ENCODE measurements at places on chromosomes 2 and 18. TPM values are rescaled to one million over a fixed set of nuclear protein-coding genes. Genes with fewer than 3 reads are reported as not detected.

GRCh38 chr2:126906781-126907180, 8.1 kb downstream of the TEX51 start:
- no peak overlapping the region for H3K27ac ChIP-seq
- no peaks in the 10 kb centered on the region for H3K36me3 ChIP-seq
- H3K27me3 ChIP-seq = no peaks in the 10 kb centered on the region
- no peak overlapping the region for H3K4me3 ChIP-seq
- H3K4me1 ChIP-seq = no peaks in the 10 kb centered on the region

- H3K27ac ChIP-seq = no peak overlapping the region
- H3K4me3 ChIP-seq = no peak overlapping the region
- H3K4me1 ChIP-seq = no peaks in the 10 kb centered on the region
- H3K27me3 ChIP-seq = no peaks in the 10 kb centered on the region
- DNase-seq = no peak
Observed at GRCh38 chr2:232802091-232802490, 25.7 kb upstream of the KCNJ13 start.

The CDH2 gene
- total RNA-seq = 326 TPM

The GRHL1 gene
- 2.5 TPM for total RNA-seq

- no peak overlapping the region for H3K4me3 ChIP-seq
- no peak overlapping the region for H3K27ac ChIP-seq
- no peaks in the 10 kb centered on the region for H3K36me3 ChIP-seq
- H3K4me1 ChIP-seq = no peaks in the 10 kb centered on the region
Observed at GRCh38 chr2:102397209-102397608, 25.8 kb upstream of the IL18RAP start.

The HOXD11 gene
- total RNA-seq = not detected

DNA sequence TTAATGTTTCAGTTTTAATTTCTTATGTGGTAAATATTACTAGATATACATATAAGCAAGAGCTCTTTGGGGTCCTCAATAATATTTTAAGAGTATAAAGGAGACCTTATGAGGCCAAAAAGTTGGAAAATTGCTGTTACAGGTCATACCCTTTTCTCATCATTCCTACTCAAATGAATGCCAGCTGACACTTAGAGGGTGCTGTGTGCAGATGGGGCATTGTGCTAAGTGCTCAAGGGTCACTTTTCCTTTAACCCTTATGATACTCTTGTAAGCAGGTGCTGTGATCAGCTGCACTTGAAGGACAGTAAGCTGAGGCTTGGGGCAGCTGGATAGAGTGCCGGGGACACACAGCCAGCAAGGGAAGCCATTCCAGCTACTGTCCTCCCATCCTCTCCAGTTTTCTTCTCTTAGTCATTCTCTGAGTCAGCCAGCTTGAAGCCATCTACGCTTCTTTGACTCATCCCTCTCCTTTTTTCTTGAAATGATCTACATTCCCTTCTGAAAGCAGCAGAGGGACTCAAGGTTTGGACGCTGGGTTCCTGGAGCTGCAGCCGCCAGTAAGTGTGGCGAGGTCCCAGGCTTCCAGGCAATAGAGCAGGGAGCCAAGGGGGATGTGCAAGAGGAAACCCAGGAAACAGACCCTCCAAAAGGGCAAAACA, 42.0 kb upstream of the CREB1 start:
- H3K27me3 ChIP-seq = no peaks in the 10 kb centered on the region
- H3K4me1 ChIP-seq = peaks cover 24% of the 10 kb centered on the region
- DNase-seq = peak; percentile 90
- H3K36me3 ChIP-seq = no peaks in the 10 kb centered on the region
- H3K4me3 ChIP-seq = no peak overlapping the region

The DNAJC5G gene
- not detected for total RNA-seq

GRCh38 chr18:50190926-50191325, 4.0 kb downstream of the MYO5B start:
- H3K36me3 ChIP-seq = no peaks in the 10 kb centered on the region
- no peak overlapping the region for H3K27ac ChIP-seq
- H3K27me3 ChIP-seq = peaks cover 65% of the 10 kb centered on the region

DNA sequence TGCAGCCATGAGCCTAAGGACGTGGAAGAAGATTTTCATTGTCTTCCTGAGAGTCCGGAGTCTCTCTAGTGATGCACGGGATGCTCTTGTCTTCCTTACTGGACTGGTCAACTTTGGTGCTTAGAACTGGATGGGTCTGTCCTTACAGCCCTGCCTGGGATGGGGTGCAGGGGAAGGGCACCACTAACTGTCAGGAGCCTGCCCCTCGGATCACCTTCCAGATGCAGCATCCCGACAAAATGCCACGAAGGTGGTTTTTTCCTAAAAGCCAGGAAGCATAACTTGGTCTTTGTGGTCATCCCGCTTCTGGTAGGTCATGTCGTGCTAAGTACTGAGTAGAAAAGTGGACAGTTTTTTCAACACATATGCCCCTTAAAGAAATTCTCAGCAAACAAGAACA, 207.4 kb upstream of the TWIST2 start:
- H3K36me3 ChIP-seq = no peaks in the 10 kb centered on the region
- no peaks in the 10 kb centered on the region for H3K27me3 ChIP-seq
- no peak overlapping the region for H3K27ac ChIP-seq
- H3K4me3 ChIP-seq = no peak overlapping the region

- H3K4me3 ChIP-seq = no peak overlapping the region
- H3K27ac ChIP-seq = no peak overlapping the region
- DNase-seq = peak; percentile 92
- no peaks in the 10 kb centered on the region for H3K36me3 ChIP-seq
- H3K4me1 ChIP-seq = no peaks in the 10 kb centered on the region
Observed at GRCh38 chr2:118705032-118705431, 142.4 kb downstream of the EN1 start.

The MC4R gene
- total RNA-seq = not detected

DNA sequence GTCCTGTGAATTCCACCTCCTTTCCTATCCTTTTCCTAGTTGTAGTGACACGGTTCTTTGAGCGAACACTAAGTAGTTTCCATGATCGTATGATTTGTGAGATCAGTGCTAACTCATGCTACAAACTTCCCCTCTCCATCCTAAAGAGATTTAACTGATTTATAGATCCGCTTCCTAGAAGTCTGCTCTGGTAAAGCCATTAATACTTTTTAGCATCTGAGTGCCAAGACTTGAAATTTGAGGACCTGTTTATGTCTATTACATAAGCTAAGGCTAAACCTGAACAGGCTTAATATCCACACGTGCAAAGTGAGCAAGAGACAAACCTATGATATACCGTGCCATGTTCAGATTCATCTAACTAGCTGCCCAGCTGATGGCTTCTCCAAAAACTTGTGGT, 14.9 kb downstream of the PROKR1 start:
- no peak overlapping the region for H3K4me3 ChIP-seq
- H3K4me1 ChIP-seq = peaks cover 11% of the 10 kb centered on the region
- no peak for DNase-seq

GRCh38 chr2:100978582-100979191, 23.4 kb upstream of the RPL31 start:
- peak overlapping the region; percentile 31 for H3K27ac ChIP-seq
- peaks cover 27% of the 10 kb centered on the region for H3K4me1 ChIP-seq
- no peaks in the 10 kb centered on the region for H3K36me3 ChIP-seq
- H3K27me3 ChIP-seq = no peaks in the 10 kb centered on the region
- DNase-seq = peak; percentile 59
- no peak overlapping the region for H3K4me3 ChIP-seq

DNA sequence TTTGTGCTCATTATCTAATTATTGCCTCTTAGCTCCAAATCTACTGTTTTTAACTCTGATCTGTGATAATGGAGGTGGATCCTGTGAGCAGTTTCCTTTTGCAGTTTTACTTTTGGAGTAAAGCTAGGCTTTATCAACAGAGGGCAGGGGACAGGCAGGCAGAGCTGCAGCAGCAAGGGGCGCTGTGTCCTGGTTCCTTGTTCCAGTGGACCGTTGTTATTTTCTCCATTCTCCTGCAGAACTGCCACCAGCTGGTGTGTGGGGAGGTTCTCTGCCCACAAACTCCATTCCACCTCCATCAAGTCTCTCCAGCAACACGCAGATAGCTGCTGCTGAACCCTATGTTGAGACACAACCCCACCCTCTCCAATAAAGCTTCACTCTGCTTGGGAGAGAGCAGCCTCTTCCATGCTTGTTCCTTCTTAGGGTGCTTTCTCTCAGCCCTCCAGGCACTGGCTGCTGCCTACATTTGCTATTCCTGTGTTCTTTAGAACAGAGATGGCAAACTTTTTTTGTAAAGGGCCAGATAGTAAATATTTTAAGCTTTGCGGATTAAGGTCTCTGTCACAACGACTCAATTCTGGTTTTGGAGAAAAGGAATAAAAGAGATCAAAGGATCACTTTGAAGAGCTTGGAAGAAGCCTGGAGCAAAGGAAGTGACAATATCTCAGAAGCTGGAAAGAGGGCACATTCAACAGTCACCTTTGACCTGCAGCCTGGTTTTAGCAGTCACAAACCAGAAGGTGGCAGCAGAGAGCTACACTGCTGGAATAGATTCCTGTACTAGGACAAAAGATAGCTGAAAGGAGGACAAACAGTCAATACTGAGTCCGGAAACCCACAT, 208.8 kb downstream of the CCDC178 start:
- DNase-seq = peak; percentile 32
- H3K36me3 ChIP-seq = no peaks in the 10 kb centered on the region
- no peak overlapping the region for H3K4me3 ChIP-seq

DNA sequence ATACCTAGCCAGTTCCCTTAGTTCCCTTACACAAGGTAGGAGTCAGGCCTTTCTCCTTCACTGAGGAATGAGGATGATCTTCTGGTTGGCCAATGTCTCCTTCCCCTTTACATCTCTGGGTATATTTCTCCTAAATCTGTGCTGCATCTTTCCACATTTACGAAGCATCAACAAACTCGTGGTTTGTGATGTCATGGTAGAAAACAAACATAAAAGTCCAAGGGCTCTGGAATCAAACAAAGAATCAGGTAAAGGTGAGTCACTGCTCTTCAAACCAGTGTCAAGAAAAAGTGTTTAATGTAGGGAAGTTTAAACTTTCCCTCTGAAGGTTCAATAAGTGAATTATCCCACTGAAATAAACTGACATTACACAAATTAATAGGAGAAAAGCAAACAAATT, 122.9 kb downstream of the METTL8 start:
- H3K36me3 ChIP-seq = no peaks in the 10 kb centered on the region
- no peak overlapping the region for H3K27ac ChIP-seq
- no peaks in the 10 kb centered on the region for H3K4me1 ChIP-seq
- no peak for DNase-seq
- H3K27me3 ChIP-seq = no peaks in the 10 kb centered on the region

The GPBAR1 gene
- 0.55 TPM for total RNA-seq

GRCh38 chr18:47758000-47758399, 172.5 kb downstream of the SMAD2 start:
- peaks cover 4% of the 10 kb centered on the region for H3K27me3 ChIP-seq
- no peaks in the 10 kb centered on the region for H3K36me3 ChIP-seq
- H3K27ac ChIP-seq = no peak overlapping the region

- H3K4me3 ChIP-seq = no peak overlapping the region
- no peak for DNase-seq
- no peak overlapping the region for H3K27ac ChIP-seq
- no peaks in the 10 kb centered on the region for H3K36me3 ChIP-seq
- no peaks in the 10 kb centered on the region for H3K4me1 ChIP-seq
Observed at GRCh38 chr2:191148281-191148680, 2.5 kb downstream of the STAT4 start.

- no peak for DNase-seq
- no peak overlapping the region for H3K4me3 ChIP-seq
- no peak overlapping the region for H3K27ac ChIP-seq
- no peaks in the 10 kb centered on the region for H3K4me1 ChIP-seq
- no peaks in the 10 kb centered on the region for H3K36me3 ChIP-seq
Observed at GRCh38 chr18:25535495-25535894, 183.5 kb upstream of the ZNF521 start.

- no peaks in the 10 kb centered on the region for H3K36me3 ChIP-seq
- no peaks in the 10 kb centered on the region for H3K4me1 ChIP-seq
- no peaks in the 10 kb centered on the region for H3K27me3 ChIP-seq
- H3K27ac ChIP-seq = no peak overlapping the region
- no peak overlapping the region for H3K4me3 ChIP-seq
- no peak for DNase-seq
Observed at GRCh38 chr2:22326250-22326649, 1058.7 kb upstream of the KLHL29 start.

GRCh38 chr2:56757884-56758545, 574.2 kb downstream of the CCDC85A start:
- no peak overlapping the region for H3K27ac ChIP-seq
- no peaks in the 10 kb centered on the region for H3K36me3 ChIP-seq
- H3K4me3 ChIP-seq = no peak overlapping the region
- DNase-seq = no peak

- peaks cover 27% of the 10 kb centered on the region for H3K4me1 ChIP-seq
- H3K4me3 ChIP-seq = no peak overlapping the region
- no peaks in the 10 kb centered on the region for H3K27me3 ChIP-seq
- H3K27ac ChIP-seq = peak overlapping the region; percentile 46
- no peaks in the 10 kb centered on the region for H3K36me3 ChIP-seq
Observed at GRCh38 chr2:133788386-133788785, 220.1 kb upstream of the NCKAP5 start.

DNA sequence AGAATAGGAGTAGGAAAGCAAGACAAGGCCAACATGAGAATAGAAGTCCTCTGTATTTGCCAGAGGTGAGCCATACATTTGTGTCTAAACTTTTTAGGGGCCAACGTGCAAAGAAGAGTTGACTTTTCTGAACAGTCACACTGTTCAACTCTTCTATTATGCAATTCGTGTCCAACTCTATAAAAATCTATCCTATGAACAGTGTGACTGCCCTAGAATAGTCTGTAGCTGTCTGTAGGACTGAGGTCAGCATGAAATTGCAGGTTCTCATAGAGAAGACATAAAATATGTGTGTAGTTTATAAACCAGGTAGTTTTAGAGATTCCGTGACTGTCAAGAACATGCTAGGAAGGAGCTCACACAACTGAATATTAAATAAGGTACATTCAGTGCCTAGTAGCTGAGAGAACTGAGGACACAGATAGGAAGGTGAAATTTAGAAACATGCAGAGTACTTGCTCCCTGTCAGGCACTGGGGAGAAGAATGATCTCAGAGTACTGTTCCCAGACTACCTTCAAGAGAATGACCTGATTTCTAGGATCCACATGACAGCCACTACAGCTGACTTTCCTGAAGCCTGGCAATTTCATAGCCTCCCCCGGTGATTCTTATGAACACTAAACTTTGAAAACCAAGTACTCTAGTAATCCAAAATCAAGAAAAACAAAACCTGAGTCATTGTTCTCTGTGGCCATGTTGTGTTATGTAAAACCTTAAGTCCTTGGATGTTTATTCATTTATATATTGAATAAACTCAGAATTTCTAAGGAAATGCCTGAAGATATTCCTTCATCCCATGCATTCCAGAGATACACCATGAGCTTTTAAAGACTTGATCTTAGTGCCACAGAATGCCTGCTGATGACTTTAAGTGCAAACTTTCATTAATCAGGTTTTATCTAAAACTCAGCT, 201.5 kb upstream of the BOD1L2 start:
- H3K27ac ChIP-seq = no peak overlapping the region
- H3K27me3 ChIP-seq = no peaks in the 10 kb centered on the region
- DNase-seq = no peak
- H3K4me1 ChIP-seq = no peaks in the 10 kb centered on the region
- H3K36me3 ChIP-seq = no peaks in the 10 kb centered on the region

Measured in astrocyte (in vitro differentiated cells and primary cell).